RCC 7860 (cell line): ENCODE measurements at places on chromosomes 12 and 14.

GRCh38 chr12:14949631-14950030 lies 11.3 kb upstream of the ERP27 start:
- DNase-seq = no peak

GRCh38 chr12:95548539-95549391 lies 2.5 kb downstream of the USP44 start:
- DNase-seq = no peak

- no peak for DNase-seq
Measured at GRCh38 chr12:113645603-113646002, 173.9 kb upstream of the LHX5 start.

GRCh38 chr14:73870525-73871235 lies 16.0 kb upstream of the ZNF410 start:
- no peak for DNase-seq

DNA sequence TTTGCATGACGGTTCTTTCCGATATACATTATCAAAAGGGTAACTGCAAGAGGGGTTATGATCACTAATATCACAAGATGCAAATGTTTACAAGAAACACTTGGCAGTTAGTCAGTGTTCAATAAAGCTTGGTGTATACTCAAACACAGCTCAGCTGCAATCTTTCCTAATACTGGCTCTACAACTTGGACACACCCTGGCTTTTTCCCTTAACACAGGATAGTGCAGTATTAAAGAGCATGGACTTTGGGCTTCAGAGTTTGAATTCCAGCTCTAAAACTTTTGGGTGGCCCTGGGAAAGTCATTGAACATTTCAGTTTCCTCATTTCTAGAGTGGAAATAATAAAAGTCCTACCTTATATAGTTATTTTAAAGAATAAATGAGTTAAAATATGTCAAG lies 107.0 kb downstream of the HECTD4 start:
- no peak for DNase-seq
